ENCODE measurements at places on chromosomes 5 and 9.

DNA sequence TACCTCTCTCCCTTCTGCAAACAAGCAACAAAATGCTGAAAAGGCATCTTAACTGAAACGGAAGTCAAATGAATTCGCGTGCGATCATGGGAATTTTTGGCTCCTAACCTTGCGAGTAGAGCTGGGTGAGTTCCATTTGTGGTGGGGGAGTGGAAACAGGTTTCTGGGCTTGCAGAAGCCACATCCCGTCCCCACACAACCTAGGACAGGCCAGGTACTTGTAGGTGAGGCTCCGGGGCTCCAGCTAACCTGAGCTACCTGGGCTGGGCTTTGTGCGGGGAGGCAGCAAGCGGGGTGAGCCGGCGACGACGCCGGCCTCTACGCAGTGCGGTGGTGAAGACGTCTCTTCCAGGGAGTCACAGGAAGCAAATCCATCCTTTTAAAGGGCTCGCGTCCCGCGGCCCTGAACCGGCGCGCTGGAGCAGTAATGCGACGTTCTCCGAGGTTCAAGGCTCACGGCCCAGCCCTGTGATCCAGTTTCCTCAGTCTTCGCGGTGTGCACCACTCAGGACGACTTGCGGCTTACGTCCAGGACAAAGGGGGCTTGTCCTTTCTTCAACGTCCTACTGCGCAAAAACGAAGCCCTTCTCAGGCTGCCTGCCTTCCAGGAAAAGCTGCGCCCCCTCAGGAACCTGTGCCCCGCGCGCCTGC lies 567 bp upstream of the SPIN1 start:
- DNase-seq, result peak; percentile 5

- no peak for DNase-seq
Measured at GRCh38 chr9:92325991-92326500, 293 bp downstream of the CENPP start.

DNA sequence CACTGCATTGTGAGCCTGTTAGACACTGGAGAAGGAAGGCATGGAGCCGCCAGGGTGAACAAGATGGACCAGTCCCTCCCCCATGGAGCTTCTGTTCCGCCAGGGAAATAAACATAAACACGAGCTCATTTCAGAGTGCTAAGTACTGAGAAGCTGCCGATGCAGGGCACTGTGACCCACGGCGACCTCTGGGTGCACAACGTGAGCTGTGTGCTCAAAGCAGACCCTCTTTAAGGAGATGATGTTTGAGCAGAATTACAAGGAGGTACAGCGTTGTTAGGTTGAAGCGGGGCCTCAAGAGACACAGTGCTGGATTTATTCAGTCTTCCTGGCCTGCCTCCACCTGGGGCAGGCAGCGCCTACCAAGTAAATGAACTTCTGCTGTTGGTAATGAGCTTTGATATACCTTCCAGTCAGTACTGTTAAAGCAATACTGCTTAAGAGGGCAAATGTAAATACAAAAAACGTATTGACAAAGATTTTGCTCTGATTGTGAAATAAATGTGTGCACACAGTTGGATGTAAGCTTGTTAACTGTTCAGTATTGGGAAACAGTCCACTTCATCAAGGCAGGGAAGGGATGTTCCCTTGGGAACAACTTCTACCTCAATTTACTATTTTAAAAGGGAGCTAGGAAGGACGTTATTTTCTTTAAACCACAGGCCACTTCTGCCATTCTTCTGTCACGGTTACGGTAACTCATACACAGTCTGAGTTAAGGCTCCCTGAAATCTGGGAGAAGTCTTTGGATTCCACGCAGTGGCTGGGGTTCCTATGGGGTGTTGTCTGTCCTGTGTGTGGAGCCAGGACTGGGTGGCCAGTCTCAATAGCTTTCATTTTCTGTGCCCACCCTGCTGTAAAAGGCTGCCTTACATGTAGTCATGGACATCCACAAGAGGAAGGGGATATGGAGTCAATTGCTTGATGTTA lies 48.9 kb upstream of the DMRT1 start:
- no peak for DNase-seq

- DNase-seq, result peak; percentile 30
Measured at GRCh38 chr5:141734501-141735229, 52.6 kb upstream of the ARAP3 start.

- DNase-seq, result no peak
Measured at GRCh38 chr9:95836072-95836471, 39.4 kb upstream of the ERCC6L2 start.

GRCh38 chr5:14036514-14036913 lies 92.0 kb upstream of the DNAH5 start:
- DNase-seq, result no peak

GRCh38 chr5:131796793-131797693 lies at the start of gene FNIP1:
Gene FNIP1, minus strand, starts transcription at chr5:131797017. Its CDS starts 96 bp downstream, at chr5:131796921.
- DNase-seq, result peak; percentile 93

DNA sequence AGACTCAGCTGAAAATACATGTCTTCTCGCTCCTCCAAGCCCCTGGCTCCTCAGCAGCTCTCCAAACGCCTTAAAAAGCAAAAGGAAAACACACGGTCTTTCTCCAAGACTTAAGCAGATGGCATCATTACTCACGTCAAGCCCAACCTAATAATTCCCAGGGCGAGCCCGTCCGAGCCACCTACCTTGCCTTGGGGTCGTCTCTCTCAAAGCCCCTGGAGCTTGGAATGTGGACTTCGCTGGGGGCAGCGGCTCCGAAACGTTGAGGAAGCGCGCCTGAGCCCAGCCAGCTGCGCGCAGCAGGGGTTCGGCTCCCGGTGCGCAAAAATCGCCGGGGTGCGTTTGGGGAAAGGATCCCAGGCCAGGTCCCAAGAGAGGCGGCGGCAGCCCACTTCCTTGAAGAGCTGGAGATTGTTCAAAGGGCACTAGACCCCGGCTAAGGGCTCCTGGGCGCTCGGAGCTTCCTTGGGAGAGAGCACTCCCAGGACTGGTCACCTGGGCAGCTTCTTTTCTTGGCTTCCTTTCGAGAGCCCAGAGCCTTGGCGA lies 395 bp downstream of the DRD1 start:
- DNase-seq, result no peak

DNA sequence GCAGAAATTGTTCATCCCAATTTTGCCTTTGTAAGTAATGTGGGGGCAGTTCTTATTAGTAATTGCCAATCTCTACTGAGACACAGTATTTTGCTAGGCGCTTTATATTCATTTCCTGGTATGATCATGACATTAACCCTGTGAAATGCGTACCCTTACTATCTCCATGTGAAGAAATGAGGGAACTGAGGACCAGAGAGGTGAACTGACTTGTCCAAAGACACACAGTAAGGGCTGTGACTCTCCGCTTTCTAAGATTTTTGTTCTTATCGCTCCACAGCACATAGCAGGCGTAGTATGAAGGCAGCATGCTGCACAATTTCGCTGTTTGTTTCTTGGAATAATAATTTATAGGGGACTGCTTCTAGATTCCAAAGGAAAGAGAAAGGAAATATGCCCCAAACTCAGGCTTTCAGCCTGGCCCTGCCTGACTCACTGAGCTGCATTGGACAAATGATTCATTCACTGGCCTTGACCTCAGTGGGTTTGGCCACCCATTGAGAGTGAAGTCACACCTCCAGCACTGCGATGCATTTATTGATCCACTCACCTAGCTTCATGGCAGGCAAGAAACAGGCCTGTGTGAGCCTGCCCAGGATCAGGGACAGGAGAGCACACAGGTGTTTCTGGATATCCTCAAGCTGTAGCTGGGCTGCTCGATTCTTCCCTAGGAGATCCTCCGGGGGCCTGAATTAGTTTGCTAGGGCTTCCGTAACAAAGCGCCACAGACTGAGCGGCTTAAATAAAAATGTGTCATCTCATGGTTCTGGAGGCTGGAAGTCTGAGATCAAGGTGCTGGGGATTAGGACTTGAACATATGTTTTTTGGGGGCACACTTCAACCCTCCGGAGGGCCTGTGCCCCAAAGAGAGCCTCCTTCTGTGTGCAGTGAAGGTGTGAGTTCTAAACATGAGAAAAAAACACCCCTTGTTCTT lies 7.2 kb upstream of the DUSP1 start:
- no peak for DNase-seq

DNA sequence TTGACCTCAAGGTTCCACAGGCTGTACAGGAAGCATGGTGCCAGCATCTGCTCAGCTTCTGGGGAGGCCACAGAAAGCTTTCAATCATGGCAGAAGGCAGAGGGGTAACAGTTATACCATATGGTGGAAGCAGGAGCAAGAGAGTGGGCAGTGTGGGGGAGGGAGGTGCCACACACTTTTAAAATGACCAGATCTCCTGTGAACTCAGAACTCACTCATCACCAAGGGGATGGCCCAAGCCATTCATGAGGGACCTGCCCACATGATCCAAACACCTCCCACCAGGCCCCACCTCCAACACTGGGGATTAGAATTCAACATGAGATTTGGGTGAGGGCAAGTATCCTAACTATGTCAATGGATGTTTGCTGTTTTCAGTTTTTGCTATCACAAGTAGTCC lies 16.2 kb downstream of the CYFIP2 start:
- no peak for DNase-seq

DNA sequence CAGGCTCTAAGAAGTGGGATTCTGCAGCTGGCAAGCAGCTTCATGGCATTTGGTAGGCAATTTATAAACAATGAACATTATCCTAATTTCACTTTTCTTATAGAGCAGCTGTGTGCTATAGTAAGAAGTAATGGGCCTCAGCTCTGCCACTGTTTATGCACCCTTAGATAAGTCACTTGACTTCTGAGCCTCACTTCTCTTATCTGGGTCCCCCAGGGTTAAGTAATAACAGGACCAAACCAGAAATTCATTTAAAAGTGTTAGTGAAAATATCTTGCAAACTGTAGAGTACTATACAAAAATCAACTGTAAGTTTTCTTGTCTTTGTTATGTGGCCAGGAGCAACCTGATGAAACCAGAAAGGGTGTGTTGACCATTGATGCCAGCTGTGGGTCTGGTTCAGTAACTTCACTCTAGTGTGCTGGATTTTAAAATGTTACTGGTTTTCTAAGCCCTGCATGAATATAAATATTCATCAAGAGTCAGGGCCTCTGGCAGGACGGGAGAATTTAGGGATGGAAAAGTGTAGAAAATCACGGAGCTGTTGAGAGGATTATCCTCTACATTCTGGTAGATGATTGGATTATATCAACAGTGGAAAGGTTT lies 24.2 kb downstream of the TNFAIP8 start:
- DNase-seq, result no peak

- DNase-seq, result no peak
Measured at GRCh38 chr9:89305868-89306267, 5.1 kb upstream of the CKS2 start.

- DNase-seq, result peak; percentile 21
Measured at GRCh38 chr9:126613651-126614050, at the start of gene LMX1B. Gene LMX1B, plus strand, starts transcription at chr9:126613928. Its CDS starts 522 bp downstream, at chr9:126614450.

DNA sequence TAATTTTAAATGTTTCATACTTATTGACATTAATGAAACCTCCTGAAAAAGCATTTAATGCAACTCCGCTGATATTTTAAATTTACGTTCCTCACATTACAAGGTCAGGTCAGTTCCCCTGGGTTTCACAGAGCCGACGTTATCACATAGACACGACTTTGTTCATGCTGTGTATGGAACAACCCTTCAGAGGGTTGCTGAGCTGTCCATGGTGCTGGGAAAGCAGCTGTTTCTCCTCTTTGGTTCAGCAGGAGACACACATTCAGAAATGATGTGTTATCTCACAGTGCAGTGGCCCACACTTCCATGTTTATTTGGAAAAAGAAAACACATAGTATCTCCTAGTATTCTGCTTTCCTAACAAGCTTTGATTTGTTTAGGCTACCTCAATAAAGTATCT lies 53.5 kb downstream of the PPP2R2B start:
- DNase-seq, result no peak

- DNase-seq, result no peak
Measured at GRCh38 chr5:139980765-139981164, 62.3 kb downstream of the NRG2 start.

DNA sequence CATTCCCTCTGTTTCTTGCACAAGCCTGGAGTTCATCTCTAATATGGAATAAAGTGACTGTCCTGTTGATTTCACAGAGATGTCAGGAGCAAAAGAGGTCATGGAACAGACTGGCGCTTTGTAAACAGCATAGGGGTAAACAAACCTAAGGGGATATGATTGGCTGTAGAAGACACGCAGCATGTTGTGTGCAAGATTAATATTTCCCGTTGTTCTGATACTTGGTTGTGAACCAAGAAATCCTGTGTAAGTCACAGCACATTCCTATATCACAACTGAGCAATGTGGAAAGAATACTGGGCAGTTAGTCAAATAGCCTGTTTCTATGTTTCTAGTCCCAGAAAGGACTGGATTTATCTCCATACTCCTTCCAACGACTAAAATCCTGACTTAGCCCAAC lies 3.2 kb downstream of the ADAMTS12 start:
- DNase-seq, result no peak

GRCh38 chr5:139657363-139658321 lies 9.5 kb downstream of the CXXC5 start:
- DNase-seq, result no peak

DNA sequence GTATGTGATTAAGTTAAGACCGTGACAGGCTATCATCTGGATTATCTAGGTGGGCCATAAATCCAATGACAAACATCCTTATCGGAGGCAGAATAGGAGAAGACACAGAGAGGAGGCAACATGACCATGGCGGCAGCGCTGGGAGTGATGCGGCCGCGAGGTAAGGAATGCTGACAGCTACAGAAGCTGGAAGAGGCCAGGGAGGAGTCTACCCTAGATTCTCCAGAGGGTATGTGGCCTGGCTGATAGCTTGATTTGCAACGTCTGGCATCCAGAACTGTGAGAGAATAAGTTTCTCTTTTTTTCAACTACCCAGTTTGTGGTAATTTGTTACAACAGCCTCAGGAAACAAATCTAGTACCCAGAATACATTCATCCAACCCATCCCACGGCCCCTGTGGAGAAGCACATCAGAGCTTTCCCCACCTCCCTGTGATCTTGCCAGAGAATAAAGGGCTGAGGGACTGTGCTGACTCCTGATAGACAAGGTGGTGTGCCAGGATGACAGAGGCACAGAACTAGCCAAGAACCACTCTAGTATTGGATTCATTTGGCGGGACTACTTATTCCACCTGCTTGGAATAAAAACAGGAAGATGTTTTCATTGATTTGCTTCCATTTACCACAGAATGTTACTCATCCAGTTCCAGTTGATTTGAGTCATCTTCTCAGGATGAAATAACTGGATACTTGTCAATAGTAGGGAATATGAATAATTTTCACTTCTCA lies 187.4 kb downstream of the MAN2A1 start:
- no peak for DNase-seq

- DNase-seq, result no peak
Measured at GRCh38 chr5:7018198-7018597, 305.0 kb downstream of the TENT4A start.
